ENCODE measurements at places on chromosomes 16 and 17.

GRCh38 chr17:78716292-78716691 is 65.8 kb downstream of the CYTH1 start:
- DNase-seq: no peak

- peak; percentile 93 for DNase-seq
Measured at GRCh38 chr17:79993390-79994227, 42.1 kb downstream of the TBC1D16 start.

DNA sequence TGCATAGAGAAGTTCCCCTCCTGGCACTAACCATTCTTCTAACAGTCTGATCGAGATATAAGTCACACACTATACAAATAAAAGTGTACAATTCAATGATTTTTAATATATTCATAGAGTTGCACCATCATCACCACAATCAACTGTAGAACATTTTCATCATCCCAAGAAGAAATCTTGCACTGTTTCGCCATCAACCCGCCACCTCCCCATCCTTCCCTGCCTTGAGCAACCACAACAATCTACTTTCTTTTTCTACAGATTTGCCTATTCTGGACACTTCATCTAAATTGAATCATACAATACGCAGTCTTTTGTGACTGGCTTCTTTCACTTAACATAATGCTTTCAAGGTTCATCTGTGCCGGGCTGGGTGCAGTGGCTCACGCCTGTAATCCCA is 33.0 kb upstream of the GUCY2D start:
- no peak for DNase-seq

- no peak for DNase-seq
Measured at GRCh38 chr16:68146585-68146984, 61.4 kb downstream of the NFATC3 start.

GRCh38 chr17:76997981-76998531 is 129.9 kb downstream of the MGAT5B start:
- DNase-seq: no peak

- DNase-seq: no peak
Measured at GRCh38 chr17:12605222-12605621, 60.5 kb upstream of the MYOCD start.

GRCh38 chr17:72456075-72456474 is 335.3 kb downstream of the SOX9 start:
- DNase-seq: no peak

DNA sequence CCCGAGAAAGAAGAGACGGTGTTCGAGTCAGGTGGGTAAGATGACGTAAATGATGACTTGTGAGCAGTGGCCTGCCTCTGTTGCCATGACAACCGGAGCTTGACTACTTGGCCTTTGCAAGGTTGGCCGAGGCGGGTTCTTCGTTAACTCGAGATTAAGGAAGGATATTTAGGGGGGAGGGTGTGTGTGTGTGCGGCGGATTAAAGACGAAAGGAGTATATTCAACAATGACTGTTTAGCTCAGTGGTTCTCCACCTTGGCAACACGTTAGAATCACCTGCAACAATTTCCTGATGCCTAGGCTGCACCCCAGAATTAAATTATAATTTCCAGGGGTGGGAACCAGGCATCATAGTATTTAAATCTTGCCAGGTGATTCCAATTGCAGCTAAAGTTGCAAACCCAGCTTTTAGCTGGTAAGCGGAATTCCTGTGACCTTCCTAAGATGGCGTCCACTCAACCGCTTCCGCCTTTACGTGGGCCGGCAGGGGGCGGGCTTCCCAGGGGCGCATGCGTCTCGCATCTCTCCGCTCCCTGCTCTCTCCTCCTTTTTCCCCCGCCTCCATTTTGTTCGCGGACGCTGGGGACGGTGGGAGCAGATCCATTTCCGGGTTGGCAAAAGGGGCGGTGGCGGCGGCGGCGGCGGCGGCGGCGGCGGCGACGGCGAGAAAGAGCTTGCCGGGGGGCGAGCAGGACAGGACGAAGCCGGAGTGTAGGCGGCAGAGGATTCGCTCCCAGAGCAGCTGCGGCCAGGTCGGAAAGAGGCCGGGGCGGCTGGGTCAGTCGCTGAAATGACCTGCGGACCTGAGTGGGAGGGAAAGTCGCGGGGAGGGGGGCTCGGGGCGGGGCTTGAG is at the start of gene WIPF2:
Gene WIPF2 (plus strand): TSS at position 565 of the 854 bp plus-strand sequence. CDS start 37,156 bp downstream, outside the sequence.
- peak; percentile 93 for DNase-seq

GRCh38 chr17:58339755-58340404 is 11.3 kb upstream of the TSPOAP1 start:
- no peak for DNase-seq

- no peak for DNase-seq
Measured at GRCh38 chr17:39487946-39488345, 26.7 kb downstream of the CDK12 start.

DNA sequence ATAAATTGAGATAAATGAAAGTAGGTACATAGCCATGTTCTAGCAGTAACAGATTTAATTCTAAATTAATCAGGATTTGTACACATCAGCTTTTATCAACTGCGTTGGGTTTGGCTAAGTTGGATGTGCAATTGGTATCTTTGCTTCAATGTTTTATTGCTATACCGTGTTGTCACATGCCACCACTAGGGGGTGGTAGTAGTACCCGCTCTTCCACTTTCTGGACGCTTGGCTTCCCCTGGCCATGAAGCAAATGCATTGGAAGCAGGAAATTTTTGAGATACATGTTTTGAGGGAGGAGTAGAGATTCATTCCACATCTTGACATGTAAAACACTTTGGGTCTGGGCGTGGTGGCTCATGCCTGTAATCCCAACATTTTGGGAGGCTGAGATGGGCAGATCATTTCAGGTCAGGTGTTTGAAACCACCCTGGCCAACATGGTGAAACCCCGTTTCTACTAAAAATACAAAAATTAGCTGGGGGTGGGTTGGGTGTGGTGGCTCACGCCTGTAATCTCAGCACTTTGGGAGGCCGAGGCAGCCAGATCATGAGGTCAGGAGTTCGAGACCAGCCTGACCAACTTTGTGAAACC is 58.6 kb downstream of the EMP2 start:
- no peak for DNase-seq

- no peak for DNase-seq
Measured at GRCh38 chr17:60652454-60653247, 25.0 kb upstream of the BCAS3 start.

DNA sequence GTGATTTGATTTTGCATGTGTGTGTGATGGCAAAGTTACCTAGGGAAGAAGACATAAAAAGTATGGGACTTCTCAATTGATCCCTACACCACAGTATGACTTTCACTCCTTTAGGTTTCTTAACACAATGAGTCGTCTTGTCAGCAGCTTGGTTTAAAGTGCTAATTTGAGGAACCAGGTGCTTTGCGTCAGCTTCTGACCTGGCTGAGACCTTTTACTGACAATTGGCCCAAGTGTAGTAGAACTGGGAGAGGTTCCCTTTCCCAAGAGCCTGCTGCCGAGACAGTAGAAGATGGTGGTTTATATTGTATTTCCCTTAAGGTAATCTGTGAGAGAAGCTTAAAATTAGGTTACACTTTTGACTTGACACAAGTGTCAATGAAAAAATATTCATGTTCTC is 54.9 kb downstream of the LDHD start:
- DNase-seq: no peak

GRCh38 chr17:55433629-55434422 is 12.2 kb upstream of the MMD start:
- DNase-seq: peak; percentile 89

DNA sequence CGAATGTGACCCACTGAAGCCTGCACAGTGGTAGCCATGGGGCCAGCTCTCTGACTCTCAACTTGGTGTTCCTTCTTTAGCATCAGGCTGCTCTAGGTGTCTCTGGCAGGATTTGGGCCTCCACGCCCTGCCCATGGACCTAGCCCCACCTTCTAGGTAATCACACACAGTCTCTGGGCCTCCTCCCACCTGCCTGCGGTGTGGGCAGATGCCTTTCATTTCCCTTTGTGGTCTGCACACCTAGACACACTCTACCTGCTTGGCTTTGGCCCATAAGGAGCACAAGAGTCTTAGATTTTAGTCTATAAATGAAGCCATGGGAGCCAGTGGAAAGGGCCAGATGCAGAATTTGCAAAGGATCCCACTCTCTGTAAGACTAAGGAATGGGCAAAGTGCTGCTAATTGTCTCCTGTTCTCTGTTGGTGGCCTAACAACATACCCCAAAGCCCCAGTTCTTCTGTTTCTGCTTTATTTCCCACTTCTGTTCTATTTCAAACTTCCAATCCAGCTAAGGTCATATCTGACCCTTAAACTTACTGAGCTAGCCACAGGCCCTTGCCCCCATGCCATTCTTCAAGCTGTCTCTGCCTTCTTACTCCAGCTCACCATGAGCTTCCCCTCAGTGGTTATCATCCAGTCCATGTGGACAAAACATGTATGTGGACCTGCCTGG is 7.2 kb upstream of the MFSD6L start:
- no peak for DNase-seq

- DNase-seq: no peak
Measured at GRCh38 chr16:56262148-56262547, 70.9 kb downstream of the GNAO1 start.

DNA sequence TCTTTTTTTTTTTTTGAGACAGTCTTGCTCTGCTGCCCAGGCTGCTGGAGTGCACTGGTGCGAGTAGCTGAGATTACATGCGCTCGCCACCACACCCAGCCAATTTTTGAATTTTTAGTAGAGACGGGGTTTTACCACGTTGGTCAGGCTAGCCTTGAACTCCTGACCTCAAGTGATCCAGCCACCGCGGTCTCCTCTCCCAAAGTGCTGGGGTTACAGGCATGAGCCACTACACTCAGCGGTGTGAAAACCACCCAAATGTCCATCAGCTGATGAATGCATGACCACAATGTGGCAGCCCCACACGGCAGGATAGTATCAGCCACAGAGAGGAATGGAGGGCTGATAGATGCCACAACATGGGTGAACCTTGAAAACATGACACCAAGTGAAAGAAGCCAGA is 2.1 kb downstream of the P2RX5 start:
- no peak for DNase-seq

DNA sequence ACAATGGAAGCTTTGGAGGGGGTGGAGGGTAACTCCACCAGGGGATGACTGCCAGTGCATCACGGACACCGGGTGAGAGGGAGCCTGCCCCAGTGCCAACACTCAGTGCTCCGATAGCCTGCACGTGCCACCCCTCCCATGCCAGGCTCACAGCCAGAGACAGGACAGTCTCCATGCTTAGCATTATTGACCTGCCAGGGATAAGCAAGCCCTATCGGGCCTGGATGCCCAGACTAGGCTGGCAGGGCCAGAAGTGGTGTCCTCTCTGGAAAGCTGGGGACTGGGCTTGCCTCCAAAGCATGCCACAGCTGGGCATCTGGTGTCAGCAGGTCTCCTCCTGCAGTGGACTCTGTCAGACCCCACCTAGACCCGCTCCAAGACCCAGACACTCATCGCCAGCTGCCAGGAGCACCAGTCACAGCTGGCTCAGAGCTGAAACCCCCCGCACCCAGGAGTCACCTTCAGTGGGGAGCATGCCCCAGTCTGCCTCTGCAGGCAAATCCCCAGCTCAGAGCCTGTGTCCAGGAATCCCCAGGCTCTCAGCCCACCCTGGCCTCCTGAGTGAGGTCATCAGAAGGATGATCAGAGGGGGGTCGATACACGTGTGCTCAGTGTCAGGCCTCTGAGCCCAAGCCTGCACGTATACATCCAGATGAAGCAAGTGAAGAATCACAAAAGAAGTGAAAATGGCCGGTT is 1.8 kb upstream of the RHBDF1 start:
- DNase-seq: no peak

DNA sequence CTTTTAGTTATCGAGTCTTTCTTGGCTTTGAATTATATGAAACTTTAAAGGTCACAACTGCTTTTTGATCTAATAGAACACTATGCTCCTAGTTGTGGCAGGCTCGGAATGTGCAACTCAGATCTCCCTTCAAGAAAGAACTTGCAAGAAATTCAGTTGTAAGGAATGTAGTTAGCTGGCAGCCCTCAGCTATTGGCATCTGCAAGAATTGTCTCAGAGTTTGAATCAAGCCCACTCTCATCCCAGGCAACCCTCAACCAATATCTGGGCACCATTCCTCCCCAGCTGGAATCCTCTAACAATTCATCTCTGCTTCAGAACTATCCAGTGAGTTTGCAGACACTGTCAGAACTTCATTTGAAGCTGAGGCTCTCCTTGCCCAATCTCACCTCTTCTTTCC is 447.2 kb downstream of the KIF2B start:
- no peak for DNase-seq

GRCh38 chr17:34487626-34488025 is 91.8 kb upstream of the TMEM132E start:
- no peak for DNase-seq

GRCh38 chr17:50946223-50946890 is 80.2 kb upstream of the TOB1 start:
- DNase-seq: peak; percentile 83

DNA sequence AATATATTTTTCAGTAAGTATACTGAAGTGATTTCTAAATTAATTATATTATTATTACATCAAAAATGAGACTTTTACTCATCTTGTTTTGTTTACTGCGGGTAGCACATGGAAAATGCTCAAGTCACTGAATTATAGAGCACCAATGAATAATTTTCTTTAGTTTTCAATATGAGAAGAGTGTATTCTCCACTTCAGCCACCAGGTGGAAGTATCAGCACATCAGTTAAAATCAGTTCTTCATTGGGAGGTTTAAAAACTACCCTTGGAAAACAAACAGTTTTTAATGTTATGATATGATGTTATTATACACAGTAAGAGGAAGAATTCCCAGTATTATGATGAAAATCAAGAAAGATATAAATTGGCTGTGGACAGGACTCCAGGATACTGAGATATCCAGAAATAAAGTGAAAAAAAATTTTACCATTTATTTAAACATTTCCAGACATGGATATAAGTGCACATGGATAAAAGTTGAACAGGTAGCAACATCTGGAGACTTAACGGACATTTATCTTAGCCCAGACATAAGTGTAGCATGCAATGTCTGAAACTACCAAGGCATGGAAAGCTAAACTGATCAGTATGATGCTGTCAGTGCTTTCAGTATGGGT is 467.3 kb downstream of the KCNJ2 start:
- no peak for DNase-seq

GRCh38 chr16:370979-371514 is 709 bp upstream of the MRPL28 start:
- DNase-seq: no peak

- DNase-seq: no peak
Measured at GRCh38 chr16:19505600-19506303, 16.1 kb downstream of the GDE1 start.

GRCh38 chr16:87966064-87966645 is 14.9 kb downstream of the BANP start:
- no peak for DNase-seq

DNA sequence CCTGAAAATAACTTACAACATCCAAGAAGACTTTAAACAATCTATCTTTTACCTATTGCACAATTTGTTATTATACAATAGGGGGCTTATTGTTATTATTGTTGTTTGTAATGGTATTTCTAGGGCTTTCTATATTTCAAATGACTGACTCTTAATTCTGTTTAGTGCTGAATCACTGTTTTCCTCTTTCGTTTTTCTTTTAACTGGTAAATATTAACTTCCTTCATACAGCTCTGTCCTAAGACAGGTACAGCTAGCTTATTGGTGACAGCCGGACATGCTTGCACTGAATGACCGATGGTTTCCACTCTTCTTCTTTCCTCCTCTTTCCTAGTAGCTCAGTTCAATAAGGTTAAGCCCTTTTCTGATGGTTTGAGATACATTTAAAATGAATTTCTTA is 11.6 kb downstream of the KRTAP9-7 start:
- no peak for DNase-seq
